ENCODE measurements at places on chromosomes 7 and 10.

DNA sequence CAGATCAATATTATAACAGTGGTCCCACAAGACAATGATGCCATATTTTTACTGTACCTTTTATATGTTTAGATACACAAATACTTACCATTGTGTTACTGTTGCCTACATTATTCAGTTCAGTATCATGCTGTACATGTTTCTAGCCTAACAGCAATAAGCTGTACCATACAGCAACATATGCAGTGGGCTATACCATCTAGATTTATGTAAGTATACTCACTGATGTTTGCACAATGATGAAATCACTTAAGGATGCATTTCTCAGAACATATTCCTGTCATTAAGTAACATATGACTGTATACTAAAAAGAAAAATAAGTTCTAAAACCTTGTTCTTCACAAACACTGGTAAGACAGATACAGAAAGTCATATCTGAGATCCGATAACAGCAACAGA lies 468.6 kb upstream of the SEMA3A start:
- no peak for DNase-seq

- no peak for DNase-seq
These were observed 39.5 kb downstream of the GSDME start for GRCh38 chr7:24717694-24718320.

DNA sequence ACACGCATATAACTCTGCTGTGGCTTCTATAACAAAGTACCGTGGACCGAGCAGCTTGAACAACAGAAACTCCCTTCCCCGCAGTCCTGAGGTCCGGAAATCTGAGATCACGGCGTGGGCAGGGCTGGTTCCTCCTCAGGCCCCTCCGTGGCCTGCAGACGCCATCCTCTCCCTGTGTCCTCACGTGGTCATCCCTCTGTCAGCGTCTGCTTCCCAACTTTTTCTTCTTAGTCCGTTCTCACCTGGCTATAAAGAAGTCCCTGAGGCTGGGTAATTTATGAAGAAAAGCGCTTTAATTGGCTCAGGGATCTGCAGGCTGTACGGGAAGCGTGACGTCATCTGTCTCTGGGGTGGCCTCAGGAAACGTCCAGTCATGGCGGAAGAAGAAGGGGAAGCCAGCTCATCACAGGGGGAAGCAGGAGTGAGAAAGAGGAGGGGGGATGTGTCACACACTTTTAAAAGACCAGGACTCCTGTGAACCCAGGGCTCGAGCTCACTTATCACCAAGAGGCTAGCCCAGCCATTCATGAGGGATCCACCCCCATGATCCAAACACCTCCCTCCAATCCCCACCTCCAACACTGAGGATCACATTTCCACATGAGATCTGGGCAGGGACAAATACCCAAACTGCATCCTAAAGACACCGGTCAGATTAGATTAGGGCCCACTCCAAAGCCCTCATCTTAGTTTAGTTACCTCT lies 91.2 kb upstream of the INSIG1 start:
- no peak for DNase-seq

- no peak for DNase-seq
These were observed 1.5 kb downstream of the IL15RA start for GRCh38 chr10:5975641-5976473.

DNA sequence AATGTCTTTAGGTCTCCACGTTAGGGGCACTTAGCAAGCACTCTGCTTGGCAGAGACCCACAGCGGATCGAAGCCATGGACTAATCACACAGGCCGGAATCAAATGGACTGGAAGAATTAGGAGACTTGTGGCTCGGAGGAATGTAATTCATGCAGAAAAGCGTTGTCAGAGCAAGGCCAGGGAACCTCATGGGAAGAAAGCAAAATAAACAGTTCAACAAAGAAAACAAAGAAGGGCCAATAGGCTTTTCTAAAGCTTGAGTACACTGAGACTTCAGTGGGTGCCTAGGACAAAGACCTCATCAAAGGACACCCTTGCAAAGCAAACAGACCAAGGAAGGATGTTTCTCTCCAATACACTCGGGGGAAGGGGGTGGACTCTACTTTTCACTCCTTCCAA lies 171.1 kb downstream of the GLI3 start:
- DNase-seq: no peak

- DNase-seq: no peak
These were observed 9.3 kb downstream of the GIMAP7 start for GRCh38 chr7:150524018-150524417.

- no peak for DNase-seq
These were observed 75.5 kb downstream of the MAP3K8 start for GRCh38 chr10:30509508-30509907.

DNA sequence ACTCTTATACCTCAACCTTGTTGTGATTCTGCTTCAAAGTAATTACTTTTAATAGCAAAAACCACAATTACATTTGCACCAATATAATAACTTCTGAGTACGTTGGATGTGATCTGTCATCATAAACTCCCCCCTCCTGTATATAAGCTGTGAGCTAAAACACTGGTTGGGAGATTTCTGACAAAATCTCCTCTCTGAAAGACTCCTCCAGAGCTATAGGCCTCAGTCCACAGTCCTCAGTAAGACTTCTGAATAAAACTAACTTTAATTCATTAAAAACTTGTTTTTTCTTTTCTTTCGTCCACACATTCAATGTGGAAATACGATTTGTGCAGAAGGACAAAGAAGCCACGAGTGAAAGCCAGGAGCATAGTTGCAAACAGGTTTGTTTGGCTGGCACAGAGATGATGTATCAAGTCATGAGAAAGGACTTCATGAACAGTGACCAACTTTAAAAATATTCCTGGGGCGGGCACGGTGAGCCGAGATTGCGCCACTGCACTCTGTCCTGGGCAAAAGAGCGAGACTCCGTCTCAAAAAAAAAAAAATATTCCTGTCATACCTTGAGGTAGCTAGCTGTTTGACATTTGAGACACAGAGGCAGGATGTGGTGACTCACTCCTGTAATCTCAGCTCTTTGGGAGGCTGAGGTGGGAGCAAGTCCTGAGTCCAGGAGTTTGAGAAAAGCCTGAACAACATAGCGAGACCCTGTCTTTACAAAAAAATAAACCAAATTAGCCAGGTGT lies 91.1 kb upstream of the ARHGAP21 start:
- DNase-seq: no peak

DNA sequence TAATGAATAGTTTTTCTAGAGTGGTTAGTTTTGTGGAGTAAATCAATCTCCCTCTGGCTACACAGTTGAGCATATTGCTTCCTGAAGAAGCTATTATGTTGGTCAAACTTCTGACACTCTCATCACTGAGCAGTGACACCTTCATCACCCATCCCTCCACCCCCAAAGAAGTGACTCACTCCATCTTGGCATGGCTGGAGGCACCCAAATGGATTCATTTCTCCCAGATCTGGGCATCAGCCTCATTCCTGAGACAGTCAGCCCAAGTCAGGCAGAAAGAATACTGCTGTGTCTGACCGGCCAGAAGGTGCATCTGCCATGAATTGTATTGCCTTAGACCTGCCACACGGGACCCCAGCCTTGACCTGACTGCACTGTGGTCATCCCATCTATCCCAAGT lies 117.0 kb upstream of the HABP2 start:
- DNase-seq: no peak

GRCh38 chr7:88835147-88835728 lies 39.7 kb upstream of the TEX47 start:
- DNase-seq: peak; percentile 42

- DNase-seq: no peak
These were observed 55.9 kb upstream of the UNC5B start for GRCh38 chr10:71156436-71156835.

GRCh38 chr10:6563075-6563474 lies 17.0 kb downstream of the PRKCQ start:
- no peak for DNase-seq

GRCh38 chr10:63477927-63478326 lies 12.2 kb upstream of the JMJD1C start:
- DNase-seq: no peak

DNA sequence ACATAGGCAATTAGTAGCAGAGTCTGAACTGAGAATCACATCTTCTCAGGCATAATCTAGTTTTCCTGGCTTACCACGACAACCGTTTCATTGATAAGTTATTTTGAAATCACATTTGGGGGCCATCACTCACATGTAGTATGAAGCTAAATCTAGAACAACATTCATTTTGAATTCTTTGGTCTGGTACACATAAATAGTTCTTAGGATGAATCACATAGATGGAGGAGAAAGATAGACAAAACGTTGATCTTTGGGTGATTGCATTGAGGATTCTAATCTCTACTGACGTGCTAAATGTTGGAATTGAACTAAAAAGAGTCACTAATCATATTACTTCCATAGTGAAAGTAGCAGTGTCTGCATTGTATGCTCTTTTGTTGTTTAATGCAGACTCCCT lies 1022.6 kb downstream of the LRMDA start:
- DNase-seq: no peak

DNA sequence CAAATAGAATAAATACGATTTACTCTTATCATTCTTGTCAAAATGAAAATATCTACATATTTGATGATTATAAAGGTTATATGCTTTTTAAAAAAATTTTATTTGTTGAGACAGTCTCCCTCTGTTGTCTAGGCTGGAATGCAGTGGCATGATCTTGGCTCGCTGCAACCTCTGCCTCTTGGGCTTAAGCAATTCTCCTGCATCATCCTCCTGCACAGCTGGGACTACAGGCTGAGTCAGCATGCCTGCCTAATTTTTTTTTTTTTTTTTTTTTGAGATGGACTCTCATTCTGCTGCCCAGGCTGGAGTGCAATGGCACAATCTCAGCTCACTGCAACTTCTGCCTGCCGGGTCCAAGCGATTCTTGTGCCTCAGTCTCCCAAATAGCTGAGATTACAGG lies 48.9 kb downstream of the PUS7 start:
- no peak for DNase-seq

GRCh38 chr7:111765751-111766643 lies 203.7 kb upstream of the IMMP2L start:
- no peak for DNase-seq

- no peak for DNase-seq
These were observed 3.1 kb downstream of the PTF1A start for GRCh38 chr10:23194966-23195845.

DNA sequence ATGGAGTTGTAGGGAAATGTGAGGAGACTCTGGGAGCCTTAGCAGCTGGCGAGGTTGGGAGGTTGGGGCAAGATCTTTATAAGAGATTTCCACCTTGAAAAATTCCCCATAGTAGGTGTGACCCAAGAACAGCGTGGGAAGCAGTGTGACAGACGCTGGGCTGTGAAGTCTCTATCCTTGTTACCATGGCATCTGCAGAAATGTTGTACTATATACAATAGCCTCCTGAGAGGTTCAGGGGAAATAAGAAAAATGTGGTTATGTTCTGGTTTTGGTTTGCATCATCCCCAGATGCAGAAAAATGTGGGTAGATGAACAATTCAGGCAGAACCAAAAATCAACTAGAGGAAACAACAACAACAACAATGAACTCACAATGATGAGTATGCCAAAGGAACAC lies 498.6 kb downstream of the SH2D4B start:
- no peak for DNase-seq

DNA sequence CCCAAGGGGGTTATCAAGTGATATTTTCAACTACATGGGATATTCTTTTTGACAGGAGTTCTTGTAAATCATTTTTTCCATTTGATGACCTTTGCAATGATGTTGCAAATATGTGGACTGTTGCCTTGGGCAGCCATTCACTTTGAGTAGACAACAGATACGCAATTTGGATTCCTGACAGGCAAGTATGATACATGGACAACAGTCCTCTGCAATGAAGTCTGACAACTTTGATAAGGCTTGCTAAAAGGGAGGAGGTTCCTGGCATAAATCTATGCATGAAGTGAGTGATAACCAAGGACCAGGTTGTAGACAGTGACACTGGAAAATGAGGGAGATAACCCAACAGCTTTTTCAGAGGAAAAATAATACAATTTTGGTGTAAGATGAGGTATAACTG lies 17.7 kb downstream of the LRRD1 start:
- DNase-seq: no peak

DNA sequence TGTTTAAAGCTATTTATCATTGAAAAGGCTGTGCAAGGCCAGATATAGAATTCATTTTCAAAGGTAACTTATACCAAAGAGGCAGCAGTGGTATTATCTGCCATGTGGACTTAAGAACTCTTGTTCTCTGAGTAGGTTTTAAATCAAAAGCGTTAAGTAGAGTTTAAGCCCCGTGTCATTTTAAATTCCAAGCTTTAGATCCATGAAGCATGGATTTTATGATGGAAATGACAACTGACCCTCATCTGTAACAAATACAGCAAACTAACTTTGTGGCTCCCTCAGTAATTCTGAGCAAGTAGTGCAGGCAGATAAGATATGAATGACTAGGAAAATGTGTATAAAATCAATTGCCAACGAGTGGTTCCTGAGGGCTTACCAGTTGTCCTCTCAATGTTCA lies 247.0 kb downstream of the WDR11 start:
- DNase-seq: no peak
